ENCODE measurements at places on chromosomes 2 and 18.

- H3K36me3 ChIP-seq: no peaks in the 10 kb centered on the region
- DNase-seq: no peak
- H3K4me3 ChIP-seq: no peak overlapping the region
- no peaks in the 10 kb centered on the region for H3K27me3 ChIP-seq
- H3K27ac ChIP-seq: no peak overlapping the region
These were observed 155.0 kb upstream of the REG3G start for GRCh38 chr2:78870343-78870967.

- no peak for DNase-seq
- H3K4me1 ChIP-seq: peaks cover 13% of the 10 kb centered on the region
- no peaks in the 10 kb centered on the region for H3K27me3 ChIP-seq
- H3K27ac ChIP-seq: no peak overlapping the region
These were observed 78.3 kb downstream of the STPG4 start for GRCh38 chr2:47076586-47077441.

DNA sequence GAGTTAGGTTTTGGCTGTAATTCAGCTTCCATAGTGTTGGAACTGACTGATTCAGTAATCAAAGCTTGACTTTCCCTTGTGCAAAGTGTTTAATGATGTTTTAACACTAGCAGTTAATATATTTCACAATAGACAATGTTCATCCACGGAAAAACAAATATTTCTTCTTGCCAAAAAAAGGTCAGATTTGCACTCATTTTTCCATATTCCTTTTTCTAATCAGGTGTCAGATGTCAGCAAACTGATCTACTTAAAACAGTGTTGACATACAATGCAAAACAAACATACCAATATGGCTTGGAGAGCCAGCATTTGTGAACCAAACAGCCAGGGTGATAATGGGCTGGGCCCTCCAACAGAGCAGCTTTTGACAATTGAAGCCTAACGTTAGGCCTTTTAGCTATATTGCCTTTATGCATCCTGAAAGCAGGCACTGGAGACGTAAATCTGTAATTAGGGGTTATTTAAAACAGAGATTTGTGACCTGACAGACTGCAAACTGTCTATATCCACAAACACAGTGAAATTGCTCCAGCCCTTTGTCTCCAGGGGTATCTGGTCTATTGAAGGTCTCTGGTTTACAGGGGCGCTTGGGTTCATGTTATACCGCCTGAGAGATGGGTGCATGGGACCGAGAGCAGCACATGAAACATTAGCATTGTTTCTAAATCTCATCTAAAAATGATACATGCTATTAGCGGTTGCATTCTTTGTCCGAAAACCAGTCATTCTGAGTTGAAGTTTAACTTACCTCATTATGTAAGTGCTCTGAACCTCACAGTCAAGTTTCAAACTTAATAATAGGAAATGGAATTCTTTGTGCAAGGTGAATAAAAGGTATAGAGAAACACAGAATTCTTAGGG, 7.1 kb upstream of the CDCA7 start:
- no peaks in the 10 kb centered on the region for H3K4me1 ChIP-seq
- H3K36me3 ChIP-seq: peaks cover 3% of the 10 kb centered on the region
- no peak for DNase-seq
- no peak overlapping the region for H3K4me3 ChIP-seq
- H3K27ac ChIP-seq: no peak overlapping the region

GRCh38 chr18:76573325-76574025, 78.4 kb upstream of the ZNF516 start:
- H3K4me1 ChIP-seq: no peaks in the 10 kb centered on the region
- H3K4me3 ChIP-seq: no peak overlapping the region
- peaks cover 14% of the 10 kb centered on the region for H3K27me3 ChIP-seq
- no peak overlapping the region for H3K27ac ChIP-seq
- no peaks in the 10 kb centered on the region for H3K36me3 ChIP-seq
- DNase-seq: no peak

- no peaks in the 10 kb centered on the region for H3K36me3 ChIP-seq
- no peak for DNase-seq
- peak overlapping the region; percentile 83 for H3K27ac ChIP-seq
- H3K27me3 ChIP-seq: no peaks in the 10 kb centered on the region
These were observed 216.8 kb downstream of the CAMKMT start for GRCh38 chr2:44578471-44579093.

DNA sequence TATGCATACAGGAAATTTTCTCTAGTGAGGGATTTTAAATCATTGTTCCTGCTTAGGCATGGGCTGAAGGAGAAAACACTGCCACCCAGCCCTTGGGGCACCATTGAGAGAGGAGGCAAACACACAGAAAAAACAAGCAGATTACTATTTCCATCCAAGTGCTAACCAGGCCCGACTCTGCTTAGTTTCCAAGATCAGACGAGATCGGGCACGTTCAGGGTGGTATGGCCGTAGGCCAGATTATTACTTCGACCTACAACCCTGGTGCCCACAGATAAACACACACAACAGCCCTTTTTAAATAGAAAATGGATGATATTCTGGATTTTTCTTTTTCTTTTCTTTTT, 45.4 kb upstream of the RHOB start:
- no peak for DNase-seq
- H3K4me1 ChIP-seq: no peaks in the 10 kb centered on the region
- no peaks in the 10 kb centered on the region for H3K27me3 ChIP-seq
- H3K27ac ChIP-seq: no peak overlapping the region
- no peak overlapping the region for H3K4me3 ChIP-seq

All from activated CD8-positive, alpha-beta T cell treated with anti-CD3 and anti-CD28 coated beads for 36 hours (primary cell).